ENCODE measurements at places on chromosomes 5 and 9.

DNA sequence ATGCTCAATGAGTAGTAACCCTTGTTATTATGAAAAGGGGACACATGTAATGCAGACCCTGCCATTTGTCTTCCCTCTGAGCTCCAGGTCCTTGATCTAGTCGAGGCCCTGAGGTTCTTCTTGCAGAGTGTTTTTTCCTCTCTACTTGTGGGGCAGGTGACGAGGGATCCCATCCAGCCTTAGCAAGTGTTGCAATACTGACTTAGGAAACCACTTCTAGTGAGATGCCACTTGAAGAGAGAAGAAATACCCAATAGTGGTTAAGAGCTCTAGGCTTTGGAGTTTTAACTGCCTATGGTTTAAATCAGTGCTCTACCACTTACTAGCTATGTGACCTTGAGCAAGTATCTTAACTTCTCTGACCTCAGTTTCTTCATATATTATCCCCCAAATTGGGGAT, 10.2 kb downstream of the PPARGC1B start:
- no peak for DNase-seq

DNA sequence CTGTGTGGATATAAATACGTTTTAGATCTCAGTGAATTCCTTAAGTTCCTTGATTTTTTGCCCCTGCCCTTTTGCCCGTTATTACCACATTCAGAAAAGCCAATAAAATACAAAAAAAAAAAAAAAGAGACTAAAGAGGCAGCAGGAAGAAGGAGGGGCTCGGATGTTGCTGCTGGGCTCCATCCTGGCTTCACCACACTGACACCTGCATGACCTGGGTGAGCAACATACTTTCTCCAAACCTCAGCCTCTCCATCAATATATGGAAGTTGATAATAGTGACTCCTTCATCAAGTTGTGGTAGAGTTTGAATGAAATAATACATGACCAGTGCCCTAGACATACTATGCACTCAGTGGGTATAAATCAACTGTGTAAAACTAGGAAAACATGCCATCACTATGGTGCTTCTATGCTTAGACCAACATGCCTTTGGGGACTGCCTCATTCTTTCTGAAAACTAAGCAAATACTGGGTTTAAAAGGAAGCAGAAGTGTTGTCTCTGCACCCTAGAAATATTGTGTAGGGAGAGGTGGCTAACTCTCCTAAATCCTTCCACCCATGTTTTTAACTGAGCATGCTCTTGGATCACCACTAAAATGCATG, 243.0 kb downstream of the PIK3R1 start:
- no peak for DNase-seq

DNA sequence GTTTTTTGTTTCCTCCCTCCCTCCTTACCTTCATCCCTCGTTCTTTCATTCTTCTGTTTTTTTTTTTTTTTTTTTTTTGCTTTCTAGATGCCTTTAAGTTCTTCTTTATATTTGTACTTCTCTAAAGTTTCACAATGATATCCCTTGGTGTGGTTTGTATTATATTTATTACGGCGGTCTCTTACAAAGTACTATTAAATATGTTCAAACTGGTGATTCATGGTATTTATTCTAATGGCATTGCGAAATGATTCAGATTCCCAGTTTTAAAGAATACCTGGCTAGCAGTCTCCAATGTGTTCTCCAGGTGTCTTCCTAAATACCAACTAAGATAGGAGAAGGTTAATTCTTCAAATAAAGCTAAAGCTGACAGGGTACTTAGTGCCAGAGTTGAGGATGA, 690.1 kb upstream of the COX7C start:
- DNase-seq, result no peak

DNA sequence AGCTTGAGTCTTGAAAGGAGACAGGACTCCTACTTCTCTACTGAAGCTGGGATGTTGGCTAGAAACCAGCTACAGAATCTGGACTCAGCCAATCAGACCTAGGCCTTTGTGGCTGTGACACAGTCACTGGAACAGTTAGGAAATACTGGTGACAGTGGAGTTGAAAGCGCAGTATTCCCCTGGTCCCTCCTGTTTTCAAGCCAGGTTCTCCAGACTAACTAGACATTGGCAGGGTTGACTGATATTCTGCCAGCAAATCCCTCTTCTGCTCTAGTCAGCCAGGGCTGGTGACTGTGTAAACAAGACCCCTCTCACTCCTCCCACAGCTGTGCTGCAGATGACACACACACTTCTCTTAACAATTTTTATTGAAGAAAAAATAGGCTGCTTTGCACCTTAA, 8.7 kb downstream of the SHROOM1 start:
- no peak for DNase-seq

GRCh38 chr9:4509590-4509984, 19.3 kb downstream of the SLC1A1 start:
- DNase-seq, result no peak

GRCh38 chr9:26811106-26811505, 81.5 kb downstream of the CAAP1 start:
- no peak for DNase-seq

GRCh38 chr5:148986636-148987035, 76.2 kb downstream of the SH3TC2 start:
- DNase-seq, result no peak
